Frontal cortex (tissue), 4 donors: ENCODE measurements at places on chromosomes 6 and 20. TPM values are rescaled to one million over a fixed set of nuclear protein-coding genes. Genes with fewer than 3 reads are reported as not detected.
A peak's percentile ranks its signal among the peaks of the same experiment; 100 is the strongest.

The B3GAT2 gene
- 18.8 TPM for total RNA-seq

GRCh38 chr6:36970892-36971842, 14.8 kb downstream of the MTCH1 start:
- DNase-seq, result no peak

GRCh38 chr6:55632953-55633352, 54.0 kb upstream of the HMGCLL1 start:
- DNase-seq, result no peak

DNA sequence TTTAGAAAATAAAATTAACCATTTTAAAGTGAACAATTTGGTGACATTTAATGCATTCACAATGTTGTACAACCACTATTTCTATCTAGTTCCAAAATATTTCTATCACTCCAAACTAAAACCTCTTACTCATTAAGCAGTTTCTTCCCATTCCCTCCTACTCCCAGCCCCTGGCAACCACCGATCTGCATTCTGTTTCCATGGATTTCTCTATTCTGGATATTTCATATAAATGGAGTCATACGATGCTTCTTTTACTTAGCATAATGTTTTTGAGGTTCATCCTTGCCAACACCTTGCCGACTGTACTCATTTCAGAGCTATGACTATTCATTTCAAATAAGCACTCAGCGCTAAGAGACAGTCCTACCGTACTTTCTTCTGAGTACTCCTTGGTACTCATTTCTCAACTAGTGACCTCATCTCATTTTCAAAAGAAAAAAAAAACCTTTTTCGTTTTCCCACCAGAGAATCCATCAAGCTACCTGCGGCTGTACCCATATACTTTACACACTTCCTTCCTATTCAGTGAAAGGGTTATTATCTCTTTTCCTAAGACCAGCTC, 259.2 kb downstream of the UTRN start:
- DNase-seq, result no peak

The BEND6 gene
- total RNA-seq, result 22.8 TPM

DNA sequence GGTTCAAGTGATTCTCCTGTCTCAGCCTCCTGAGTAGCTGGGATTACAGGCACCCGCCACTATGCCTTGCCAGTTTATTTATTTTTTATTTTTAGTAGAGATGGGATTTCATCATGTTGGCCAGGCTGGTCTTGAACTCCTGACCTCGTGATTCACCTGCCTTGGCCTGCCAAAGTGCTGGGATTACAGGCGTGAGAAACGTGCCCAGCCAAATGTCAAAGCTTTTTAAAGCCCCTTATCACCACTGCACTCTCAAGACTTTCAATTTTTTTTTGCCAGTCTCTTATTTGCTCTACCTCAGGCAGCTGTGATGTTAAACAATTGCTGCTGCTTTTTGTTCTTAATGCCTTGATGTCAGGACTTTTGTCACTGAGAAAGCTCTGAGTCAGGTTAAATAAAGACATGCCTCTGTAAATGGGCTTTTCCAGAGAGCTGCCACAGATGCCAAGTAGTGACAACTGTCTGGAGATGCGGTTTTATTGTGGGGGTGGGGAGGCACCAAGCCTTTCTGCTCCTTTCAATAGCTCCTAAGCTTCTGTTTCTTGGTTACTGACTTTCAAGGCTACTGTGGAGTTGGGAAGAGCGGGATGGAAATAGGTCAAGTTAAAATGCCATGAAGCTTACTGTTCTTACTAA, 29.2 kb downstream of the RSPH3 start:
- DNase-seq, result no peak

The C6orf15 gene
- not detected for total RNA-seq

The KIF16B gene
- 70.1 TPM for total RNA-seq

- no peak for DNase-seq
Observed at GRCh38 chr6:42454428-42454791, 2.7 kb upstream of the TRERF1 start.

DNA sequence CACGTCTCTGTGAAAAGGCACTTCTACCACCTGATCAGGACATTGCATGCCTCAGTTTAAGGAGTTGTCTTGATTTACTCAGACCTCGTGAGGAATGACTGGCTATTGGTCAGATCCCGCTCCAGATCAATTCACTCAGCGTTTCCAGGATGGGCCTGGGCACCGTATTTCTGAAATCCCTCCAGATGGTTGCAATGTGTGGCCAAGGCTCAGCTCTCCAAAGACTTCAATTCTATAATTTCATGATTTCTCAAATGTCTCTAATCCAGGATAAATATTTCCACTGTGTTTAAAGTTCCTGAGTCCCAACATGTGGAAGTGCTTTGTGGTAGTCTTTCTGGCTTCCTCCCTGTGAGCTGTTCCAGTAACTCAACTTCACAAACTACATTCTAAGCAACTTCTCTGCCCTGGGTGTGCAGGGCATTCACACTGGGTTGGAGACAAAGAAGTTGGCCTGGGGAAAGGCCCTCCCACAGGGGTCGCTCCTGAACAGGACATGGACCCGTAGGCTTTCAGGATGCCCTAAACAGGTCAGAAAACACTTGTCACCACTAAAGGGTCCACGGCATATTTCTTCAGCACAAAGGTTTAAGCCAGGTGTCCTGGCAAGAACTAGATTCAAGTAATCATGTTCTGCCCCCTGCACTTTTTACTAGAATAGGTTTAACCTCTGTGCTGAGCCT, 212.1 kb downstream of the WDR27 start:
- DNase-seq, result no peak

GRCh38 chr6:101232961-101233360, 160.5 kb upstream of the GRIK2 start:
- DNase-seq, result no peak

The SPATA25 gene
- 2.0 TPM for total RNA-seq

The OVOL2 gene
- total RNA-seq, result 0.41 TPM

GRCh38 chr6:140051521-140052512, 677.4 kb upstream of the CITED2 start:
- no peak for DNase-seq

GRCh38 chr20:52998268-52998667, 26.1 kb downstream of the TSHZ2 start:
- no peak for DNase-seq

The VGLL2 gene
- total RNA-seq, result not detected

The GPR63 gene
- total RNA-seq, result 13.9 TPM

DNA sequence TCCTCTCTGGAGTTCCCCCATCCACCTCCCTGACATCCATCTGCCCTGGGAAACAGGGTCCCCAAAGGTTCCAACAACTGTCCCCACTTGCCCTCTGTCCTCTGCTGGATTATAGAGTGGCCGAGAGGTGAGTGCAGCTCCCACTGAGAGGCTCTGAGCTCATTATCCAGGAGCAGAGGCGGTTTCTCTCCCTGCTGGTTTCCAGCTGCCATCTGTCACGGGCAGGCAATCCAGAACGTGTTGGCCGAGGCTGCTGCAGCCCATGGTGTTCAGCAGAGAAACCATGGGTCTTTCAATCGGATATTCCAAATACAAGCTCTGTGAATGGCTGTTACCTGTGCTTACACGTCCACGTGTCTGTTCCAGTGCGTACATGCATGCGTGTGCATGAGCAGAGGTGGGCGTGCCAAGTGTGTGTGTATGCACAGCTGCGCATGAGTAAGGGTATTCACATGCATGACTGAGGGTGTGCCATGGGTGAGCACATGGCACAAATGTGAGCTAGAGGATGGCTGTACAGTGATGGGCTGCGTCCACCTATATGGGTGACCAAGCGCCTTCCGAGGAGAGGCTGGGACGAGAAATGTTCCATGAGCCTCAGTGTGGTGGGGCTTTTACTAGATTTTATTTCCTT, 183.7 kb upstream of the PMEPA1 start:
- peak; percentile 40 for DNase-seq

The RBBP8NL gene
- total RNA-seq, result not detected

The HLA-DMB gene
- 0.82 TPM for total RNA-seq

DNA sequence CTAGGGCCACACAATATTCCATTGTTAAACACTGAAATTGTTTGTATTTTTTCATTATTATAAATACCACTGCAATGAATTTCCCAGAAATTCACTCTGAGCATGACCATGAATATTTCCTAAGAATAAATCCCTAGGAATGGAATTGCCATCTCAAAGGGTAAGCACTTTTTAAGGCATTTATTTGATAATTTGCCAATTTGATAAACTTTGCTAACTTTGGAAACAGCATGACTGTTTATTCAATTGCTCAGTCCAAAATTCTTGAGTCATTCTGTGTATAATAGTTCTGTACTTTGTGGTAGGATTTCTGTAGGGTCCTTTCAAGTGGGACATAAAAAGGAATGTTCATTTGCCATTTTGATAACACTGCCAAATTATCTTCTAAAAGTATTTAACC, 44.2 kb upstream of the TOX2 start:
- no peak for DNase-seq

DNA sequence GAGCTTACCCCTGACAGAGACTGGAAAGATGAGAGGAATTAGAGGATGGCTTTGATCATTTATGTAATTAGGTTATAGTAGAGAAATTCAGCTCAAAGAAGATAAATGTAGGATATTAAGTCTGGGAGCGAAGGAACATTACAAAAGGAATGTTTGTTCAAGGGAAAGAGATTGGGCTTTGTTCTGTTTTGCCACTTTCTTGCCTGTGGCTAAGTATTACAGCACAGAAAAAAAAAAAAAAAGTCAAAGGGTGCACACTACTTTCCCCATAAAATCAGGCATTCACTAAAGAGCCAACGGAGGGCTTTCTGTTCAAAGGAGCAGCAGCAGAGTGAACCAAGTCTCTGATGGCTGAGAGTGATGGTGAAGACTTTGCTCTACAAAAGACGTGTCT, 5.0 kb upstream of the HDDC2 start:
- no peak for DNase-seq

DNA sequence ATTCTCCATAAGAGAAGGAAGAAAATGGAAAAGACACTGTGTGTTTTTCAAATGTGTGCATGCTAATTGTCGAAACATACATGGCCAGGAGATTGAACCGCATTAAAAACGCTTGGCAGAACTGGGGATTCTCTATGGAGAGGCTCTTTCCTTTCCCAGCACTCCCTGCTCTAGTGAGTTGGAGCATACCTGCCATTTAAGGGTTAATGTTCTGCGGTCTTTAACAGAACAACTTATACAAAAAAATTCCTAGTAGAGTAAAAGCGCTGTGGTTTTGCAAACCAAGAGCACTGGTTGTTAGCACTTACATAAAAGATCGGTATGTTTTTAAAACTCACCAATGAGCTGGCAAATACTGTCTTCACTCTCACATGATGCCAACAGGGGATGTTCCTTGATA, 1.5 kb downstream of the TAGAP start:
- DNase-seq, result no peak

- no peak for DNase-seq
Observed at GRCh38 chr6:35474131-35474941, 6.1 kb downstream of the RPL10A start.

The HLA-DQB2 gene
- total RNA-seq, result not detected
